ENCODE measurements at places on chromosomes 12 and 14.
A peak's percentile ranks its signal among the peaks of the same experiment; 100 is the strongest.

GRCh38 chr14:93012951-93013719, 90.2 kb downstream of the CHGA start:
- no peak for DNase-seq

GRCh38 chr12:32765906-32766305, 10.2 kb upstream of the YARS2 start:
- DNase-seq, result no peak

- DNase-seq, result no peak
These were observed 34.9 kb downstream of the ZDHHC17 start for GRCh38 chr12:76798864-76799263.

DNA sequence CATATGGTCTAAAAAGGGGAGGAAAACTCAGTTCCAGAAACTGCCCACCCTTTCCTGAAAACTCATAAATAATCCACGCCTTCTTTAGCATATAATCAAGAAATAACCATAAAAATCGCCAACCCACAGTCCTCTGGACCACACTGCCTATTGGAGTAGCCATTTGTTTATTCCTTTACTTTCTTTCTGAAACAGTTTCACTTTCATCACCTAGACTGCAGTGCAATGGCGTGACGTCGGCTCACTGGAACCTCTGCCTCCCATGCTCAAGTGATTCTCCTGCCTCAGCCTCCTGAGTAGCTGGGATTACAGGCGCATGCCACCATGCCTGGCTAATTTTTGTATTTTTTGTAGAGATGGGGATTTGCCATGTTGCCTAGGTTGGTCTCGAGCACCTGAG, 44.2 kb downstream of the CLMN start:
- no peak for DNase-seq

- DNase-seq, result no peak
These were observed 271.4 kb downstream of the RPS29 start for GRCh38 chr14:49314737-49315136.

DNA sequence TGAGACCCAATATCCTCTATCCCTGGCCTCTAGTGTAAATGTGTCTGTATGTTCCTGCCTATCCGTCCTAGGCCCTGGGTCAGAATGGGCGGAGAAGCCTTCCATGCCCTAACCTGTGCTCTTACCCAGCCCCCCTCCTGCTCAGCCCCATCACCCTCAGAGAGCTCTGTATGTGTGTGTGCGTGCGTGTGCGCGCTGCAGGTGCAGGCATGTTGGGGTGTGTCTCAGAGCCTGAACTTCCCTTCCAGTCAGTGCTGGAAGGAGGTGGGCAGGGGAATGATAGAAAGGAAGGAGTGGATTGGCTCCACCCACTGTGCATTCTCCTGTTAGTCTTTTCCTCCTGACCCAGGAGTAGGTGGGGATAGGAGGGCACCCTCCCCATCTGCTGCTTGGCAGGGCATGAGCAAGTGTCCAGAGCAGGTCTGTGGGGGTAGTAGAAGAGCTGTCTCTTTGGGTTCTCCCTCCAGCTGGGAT, 7.2 kb downstream of the NAB2 start:
- DNase-seq, result no peak

GRCh38 chr12:104957719-104958000, 430 bp downstream of the SLC41A2 start:
- DNase-seq, result peak; percentile 23

GRCh38 chr12:76083246-76083903, 1.1 kb downstream of the NAP1L1 start:
- DNase-seq, result no peak

DNA sequence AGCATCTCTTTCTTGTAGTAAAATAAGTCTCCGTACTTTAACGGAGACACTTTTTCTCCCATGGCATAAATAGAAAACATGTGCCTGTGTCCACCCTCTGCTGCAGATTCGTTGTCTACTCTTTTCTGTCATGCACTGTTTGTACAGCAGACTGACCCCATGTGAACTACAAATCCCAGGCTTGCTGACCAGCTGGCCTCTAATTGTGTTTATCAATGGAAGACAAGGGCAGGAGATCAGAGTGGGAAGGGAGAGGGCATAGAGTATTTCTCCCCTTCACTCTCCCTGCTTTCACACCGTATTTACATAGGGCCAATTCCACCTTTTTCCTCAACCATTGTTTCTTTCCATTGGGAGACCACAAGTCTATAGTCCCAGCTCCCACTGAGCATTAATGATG, 31.0 kb upstream of the TMTC2 start:
- DNase-seq, result no peak

GRCh38 chr12:83893101-83893500, 1019.5 kb downstream of the SLC6A15 start:
- DNase-seq, result no peak

DNA sequence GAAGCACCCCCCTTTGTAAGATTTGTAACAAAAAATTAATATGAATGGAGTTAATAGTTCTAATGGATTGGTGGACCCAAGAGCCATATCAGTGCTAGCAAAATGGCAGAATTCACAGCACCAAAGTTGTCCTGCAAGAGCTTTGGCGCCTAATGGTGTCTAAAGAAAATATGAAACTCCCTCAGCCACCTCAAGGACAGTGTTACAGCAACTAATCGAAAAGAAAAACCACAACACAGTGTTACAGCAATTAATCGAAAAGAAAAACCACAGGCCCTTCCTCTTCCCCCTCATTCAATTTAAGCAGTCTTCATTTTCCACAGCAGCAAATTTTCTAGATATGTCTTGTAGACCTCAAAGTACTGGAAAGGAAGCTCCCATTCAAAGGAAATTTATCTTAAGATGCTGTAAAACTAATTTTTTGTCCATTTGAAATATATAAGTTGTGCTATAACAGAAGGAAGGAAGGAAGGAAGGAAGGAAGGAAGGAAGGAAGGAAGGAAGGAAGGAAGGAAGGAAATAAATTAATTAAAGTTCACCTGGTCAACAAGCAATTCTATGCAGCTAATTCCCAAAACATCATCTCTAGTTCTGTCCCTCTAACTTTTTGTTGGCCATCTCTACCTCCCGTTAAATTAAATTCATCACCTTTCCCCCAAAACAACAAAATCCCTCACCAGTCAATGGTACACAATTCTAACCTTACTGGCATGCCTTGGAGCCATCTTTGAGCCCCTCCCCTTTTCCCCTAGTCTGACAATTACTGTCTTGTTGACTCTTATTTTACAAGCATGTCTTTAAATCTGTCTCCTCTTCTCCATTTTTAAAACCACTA, 17.4 kb downstream of the LRP6 start:
- no peak for DNase-seq

- no peak for DNase-seq
These were observed 59.4 kb downstream of the MYRFL start for GRCh38 chr12:69884386-69884785.

GRCh38 chr12:53744130-53744441, 7.7 kb downstream of the CISTR start:
- DNase-seq, result no peak

GRCh38 chr12:122059203-122059960, 19.2 kb upstream of the MLXIP start:
- no peak for DNase-seq

DNA sequence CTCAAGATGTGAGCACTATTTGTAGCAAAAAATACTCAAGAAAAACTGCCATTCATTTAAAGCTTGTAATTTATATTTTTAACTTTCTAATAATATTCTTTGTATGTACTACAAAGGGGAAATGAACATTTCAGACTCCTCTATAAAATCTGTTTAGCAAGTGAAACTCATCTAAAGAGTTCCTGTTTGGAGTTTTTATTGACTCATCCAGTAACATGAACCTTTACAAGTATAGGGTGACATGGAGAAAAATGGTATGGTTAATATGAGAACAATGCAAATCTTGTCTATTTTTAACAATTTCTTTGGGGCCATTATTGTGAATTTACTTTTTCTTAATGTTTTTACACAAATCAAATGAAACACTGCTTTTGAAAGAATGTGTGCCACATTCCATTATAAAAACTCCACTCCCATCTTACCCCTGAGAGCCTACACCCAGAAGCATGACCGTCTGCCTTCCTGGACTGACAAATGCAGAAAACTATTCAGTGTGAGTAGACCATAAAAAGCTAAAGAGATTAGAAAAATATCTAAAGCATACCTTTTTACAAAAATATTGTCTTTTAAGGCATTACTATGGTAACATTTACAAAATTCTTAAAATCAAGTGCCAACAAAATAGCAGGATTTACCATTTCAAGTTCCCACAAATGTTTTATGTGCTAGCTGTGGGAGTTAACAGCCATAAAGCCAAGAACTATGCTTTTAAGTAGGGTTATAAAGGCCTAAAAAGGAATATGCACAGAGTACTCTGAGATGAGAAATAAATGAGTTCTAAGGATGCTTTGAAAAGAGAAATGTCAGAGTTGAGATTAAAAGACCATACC, 144.0 kb downstream of the ADAMTS20 start:
- DNase-seq, result no peak

DNA sequence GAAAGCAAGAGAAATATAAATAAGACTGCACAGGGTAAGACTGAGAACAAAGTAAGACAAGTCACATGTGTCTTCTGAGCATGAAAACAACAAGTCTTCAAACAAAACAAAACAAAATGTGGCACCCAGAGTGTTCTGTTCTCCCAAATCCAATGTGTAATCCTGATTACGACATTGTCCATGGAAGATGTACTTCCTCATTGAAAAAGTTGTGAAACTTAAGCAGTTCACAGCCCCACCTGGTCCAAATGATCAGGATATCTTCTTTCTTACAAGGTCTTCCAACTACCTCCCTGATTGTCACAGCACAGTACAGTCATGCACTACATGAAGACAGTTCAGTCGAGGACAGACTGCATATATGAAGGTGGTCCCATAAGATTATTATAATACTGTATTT, 23.3 kb upstream of the NEK9 start:
- no peak for DNase-seq

DNA sequence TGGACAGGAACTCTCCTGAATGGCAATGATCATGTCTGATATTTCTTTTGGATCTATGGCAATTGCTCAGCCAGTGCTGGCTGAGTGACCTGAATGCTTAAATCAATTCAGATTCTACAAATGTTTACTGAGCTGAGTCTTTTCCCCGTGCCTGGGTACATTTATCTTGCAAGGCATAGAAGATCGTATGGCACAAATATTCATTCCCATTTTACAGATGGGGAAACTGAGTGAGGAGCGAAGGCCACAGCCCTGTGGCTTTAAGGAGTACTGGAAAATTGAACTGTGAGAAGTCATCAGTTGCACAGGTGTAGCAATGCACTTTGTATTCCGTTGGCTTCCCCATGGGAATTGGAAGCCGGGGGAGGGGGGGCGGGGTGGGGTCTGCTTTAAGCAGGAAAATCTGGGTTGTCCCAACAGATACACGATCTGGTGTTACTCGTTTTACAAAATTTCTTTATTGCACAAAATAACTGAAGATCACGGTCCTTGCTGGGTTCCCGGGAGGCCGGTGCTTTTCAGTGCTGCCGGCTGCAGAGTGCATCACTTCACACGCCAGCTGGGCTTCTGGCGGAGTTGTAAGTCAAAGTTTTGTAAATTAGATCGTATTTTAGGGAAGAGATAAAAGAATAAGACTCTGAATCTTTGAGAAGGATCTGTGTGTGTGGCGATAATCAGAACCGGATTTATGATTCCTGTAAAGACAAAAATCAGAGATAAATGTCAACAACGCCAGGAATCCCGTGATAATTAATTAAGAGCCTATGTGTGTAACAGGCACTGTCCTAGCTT, 75.0 kb upstream of the MAP1LC3B2 start:
- no peak for DNase-seq

GRCh38 chr12:94813314-94813713, 163.0 kb upstream of the TMCC3 start:
- no peak for DNase-seq

GRCh38 chr14:38705220-38705619, 397.8 kb downstream of the SEC23A start:
- no peak for DNase-seq

- DNase-seq, result no peak
These were observed 462.4 kb upstream of the RGS6 start for GRCh38 chr14:71469643-71470335.

GRCh38 chr12:95637471-95638155, 86.3 kb upstream of the USP44 start:
- DNase-seq, result no peak

- DNase-seq, result no peak
These were observed 42.0 kb upstream of the TBC1D15 start for GRCh38 chr12:71797531-71797930.

DNA sequence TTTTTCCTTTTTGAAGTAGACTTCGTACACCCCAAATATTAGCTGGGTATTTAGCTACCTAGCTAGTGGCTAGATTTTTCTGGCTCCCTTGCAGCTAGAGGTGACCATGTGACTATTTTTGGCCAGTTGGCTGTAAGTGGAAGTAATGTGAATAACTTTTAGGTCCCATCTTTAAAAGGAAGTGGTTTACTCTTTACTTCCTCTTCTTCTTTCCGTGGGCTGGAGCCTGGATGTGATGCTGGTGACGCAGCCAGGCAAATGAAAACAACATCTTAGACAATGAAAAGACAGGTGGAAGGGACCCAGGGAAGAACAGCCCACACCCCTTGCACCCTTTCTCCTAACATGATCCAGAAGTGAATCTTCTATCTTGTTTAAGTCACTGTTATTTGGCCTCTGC, 245.5 kb downstream of the ATP23 start:
- DNase-seq, result no peak

DNA sequence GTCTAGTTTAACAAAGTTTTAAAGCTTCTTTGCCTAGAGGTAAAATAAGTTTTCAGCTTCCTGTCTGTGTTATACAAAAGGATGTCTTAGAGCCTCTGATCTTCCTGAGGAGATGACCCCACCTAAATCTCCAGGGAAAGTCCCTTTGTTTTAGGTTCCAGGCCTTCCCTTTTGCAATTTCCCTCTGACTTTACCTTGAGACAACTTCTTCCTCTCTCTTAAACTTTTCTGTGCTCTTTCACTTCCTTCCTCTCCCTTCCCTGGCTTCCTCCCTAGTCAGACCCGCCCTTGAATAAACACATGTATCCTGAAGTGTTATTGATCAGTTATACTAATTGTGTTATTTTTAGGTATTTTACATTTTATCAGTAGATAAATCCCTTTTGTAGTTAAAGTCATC, 134.8 kb downstream of the DYRK2 start:
- no peak for DNase-seq

DNA sequence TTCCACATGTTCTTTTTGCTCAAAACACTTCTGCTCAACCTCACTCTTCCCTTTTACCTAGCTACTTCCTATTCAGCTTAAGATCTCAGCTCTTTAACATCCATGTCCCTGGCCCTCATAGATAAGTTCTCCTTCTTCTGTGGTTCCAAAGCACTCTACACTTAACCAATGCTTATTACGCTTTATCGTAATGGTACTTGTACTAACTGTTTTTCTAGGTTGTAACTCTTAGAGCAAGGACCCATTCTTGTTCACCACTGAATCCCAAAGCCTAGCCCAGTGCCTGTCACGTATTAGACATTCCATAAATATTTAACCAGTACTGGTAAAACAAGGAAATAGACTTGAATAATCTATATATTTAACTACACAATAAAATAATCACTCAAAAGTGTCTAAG, 5.3 kb downstream of the SLC41A2 start:
- DNase-seq, result no peak

GRCh38 chr12:70305794-70306193, 60.3 kb upstream of the KCNMB4 start:
- no peak for DNase-seq

GRCh38 chr12:92929983-92930382, 888 bp upstream of the EEA1 start:
- DNase-seq, result no peak

GRCh38 chr14:79516009-79516408, 695.3 kb downstream of the DIO2 start:
- DNase-seq, result no peak

Measured in stimulated activated CD4-positive, alpha-beta T cell treated with anti-CD3 and anti-CD28 coated beads, Interleukin-4, amount 100 ng/mL, for 24 hours (primary cell).